Activated T-helper 1 cell treated with anti-CD3 and anti-CD28 coated beads, Interleukin-12 subunit alpha, Interleukin-12 subunit beta, Interleukin-2, Interleukin-4 antibody, amounts not matched to agents 30 ng/mL and 10 ng/mL and 1 ng/mL, durations not matched to agents 14 hours and 24 hours and 36 hours (primary cell): ENCODE measurements at places on chromosomes 13 and 19. TPM values are rescaled to one million over a fixed set of nuclear protein-coding genes. Genes with fewer than 3 reads are reported as not detected.

The ZNF285 gene
- total RNA-seq = 0.07 TPM in 1 of 2 replicates, not detected in the other

The ABHD17A gene
- 115 TPM in 2 replicates for total RNA-seq

The TICAM1 gene
- 31.2 and 33.3 TPM in 2 replicates for total RNA-seq

The ZNF296 gene
- 4.3 and 4.7 TPM in 2 replicates for total RNA-seq

The CASP14 gene
- total RNA-seq = not detected in 2 replicates

DNA sequence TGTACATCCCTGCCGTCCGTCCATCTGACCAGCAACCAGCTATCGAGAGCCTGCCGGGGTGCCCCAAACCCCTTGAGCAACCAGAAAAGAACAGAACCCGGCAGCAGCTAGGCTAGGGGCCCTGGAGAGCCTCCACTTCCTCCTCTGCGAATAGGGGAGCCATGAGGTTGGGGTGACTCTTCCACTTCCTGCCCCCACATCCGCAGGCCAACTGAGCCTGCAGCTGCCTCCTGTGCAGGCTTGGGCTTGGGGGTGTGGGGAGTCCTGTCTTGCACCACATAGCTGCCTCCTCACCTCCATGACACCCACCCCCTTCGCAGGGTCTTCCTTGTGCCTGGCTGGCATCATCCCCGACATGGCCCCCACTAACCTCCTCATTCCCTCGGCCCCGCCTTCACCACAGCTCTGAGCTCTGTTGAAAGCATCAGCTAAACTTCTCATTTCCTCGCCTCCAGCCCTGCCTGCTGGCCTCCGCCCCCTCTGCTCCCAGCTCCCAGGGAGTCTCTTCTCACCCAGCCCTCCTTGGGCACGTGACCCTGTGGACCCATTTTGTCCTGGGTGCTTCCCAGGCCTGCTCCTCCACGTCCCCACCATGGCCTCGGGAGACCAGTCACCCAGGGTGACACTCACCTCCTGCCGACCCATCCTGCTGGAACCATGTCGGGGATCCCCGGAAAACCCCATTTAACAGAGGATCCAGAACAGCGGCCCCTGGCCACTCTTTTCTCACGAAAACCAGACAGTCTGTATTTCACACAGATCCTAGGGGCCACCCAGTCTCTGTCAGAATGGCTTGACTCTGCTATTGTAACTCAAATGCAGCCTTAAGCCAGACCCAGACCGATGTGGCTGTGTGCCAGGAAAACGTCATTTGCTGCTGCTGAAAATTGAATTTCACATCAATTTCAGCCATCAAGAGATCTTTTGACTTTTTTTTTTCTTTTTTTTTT is 50.4 kb downstream of the MYO9B start:
- peak; percentile 77 for DNase-seq

DNA sequence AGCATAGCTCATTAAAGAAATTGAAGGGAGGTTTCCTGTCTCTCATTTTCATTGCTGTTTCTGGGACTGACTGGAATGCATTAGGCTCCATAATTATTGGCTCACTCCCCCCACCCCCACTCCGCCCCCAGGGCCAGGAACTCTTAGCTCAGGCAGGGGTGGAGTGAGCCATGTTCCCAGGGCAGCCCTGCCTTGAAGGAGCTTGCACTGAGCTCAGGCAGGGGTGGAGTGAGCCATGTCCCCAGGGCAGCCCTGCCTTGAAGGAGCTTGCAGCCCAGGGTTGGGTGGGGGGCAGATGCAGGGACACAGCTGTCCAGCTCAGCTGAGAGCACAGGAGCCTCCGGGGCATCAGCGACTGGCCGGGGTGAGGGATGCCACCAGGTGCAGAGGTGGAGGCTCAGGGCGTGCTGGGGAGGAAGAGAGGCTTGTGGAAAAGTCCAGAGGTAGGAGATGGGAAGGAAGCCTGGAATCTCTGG is 39.1 kb upstream of the TFDP1 start:
- DNase-seq = no peak

DNA sequence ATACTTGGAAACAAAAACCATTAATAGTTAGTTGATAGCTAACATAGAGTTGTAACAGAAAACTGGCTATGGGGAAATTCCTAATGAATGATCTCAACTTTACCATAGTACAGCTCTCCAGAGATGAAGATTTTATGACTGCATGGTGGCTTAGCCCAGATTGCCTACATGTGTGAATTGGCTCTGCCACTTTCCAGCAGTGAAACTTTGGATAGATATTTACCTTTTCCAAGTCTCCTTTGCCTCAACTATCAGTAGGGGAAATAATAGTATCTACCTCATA is 161.1 kb downstream of the LACC1 start:
- DNase-seq = no peak

DNA sequence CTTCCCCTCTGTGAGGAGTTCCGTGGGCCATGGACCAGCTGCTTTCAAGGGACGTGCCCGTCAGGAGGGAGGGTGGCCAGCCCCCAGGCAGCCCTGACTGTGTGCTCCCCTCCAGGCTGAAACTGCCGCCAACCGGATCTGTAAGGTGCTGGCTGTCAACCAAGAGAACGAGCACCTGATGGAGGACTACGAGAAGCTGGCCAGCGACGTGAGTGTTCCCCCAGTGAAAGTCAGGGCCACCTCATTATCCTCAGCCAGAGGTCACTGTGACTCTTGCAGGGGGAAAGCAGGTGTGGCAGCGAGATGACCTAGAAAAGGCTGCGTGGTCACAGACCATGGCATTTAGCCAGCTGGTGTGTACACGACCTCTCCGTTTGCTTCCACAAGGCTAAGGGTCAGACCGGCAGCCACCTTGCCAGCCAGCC is 29.9 kb downstream of the CAPN12 start:
- DNase-seq = no peak

- no peak for DNase-seq
Measured at GRCh38 chr13:110436276-110436675, 125.2 kb downstream of the RAB20 start.

- DNase-seq = no peak
Measured at GRCh38 chr13:109870274-109870673, 83.9 kb upstream of the IRS2 start.

- DNase-seq = no peak
Measured at GRCh38 chr13:40681341-40682146, 15.1 kb upstream of the FOXO1 start.

GRCh38 chr19:17061691-17062090 is 13.6 kb downstream of the HAUS8 start:
- DNase-seq = no peak

DNA sequence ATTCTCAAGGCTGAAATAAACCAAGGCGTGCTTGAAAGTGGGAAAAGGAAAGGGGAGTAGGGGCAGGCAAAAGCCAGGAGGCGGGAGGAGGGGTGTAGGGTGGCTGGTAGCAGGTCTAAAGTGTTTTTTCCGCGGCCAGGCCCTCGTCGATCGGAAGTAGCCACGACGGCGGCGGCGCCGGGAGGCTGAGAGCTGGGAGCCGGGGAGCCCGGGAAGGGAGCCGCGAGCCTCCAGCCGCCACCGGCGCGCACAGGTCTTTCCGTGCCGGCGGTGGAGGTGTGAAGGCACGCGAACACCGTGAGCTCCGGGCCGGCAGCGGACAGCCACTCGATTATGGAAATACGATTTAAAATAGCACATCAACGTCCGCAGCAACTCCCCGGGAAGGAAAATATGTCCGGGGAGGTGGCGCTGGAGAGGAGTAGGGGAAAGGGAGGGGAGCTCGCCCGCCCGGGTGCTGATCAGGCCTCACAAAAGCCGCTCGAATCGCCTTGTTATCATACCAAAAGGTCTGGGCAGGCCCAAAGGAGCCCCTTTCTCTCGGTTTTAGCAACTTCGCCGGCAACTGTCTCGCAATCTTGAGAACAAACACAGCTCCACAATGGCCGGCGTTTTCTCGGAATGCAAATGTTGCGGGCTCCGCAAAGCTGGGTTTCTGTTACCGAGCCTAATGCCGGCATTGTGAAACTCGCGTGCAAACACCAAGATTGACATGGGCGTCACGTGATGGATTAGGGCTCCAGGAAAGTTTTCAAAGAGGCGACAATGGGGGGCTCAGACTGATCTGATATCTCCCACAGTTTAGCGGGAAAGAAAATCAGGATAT is 2.9 kb upstream of the PCDH8 start:
- DNase-seq = no peak

DNA sequence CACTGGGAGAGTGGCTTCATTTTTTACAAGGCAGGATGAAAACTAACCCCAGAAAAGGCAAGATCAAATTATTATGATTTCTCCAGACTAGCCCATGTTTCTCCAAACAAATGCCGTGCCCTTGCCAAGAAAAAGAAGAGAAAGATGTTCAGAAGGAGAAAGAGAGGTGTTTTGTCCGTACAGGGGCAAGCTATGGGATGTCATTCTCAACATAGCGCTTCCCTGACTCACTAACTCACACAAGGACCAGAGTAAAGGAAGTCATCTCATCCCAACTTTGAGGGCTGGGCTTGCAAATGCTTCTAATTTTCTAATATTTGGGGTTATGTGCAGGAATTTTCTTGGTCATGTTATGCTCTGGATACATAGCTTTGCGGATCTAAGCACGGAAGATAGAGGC is 224.2 kb upstream of the MAB21L1 start:
- DNase-seq = no peak

- peak; percentile 62 for DNase-seq
Measured at GRCh38 chr19:45638930-45639729, at the start of gene EML2. Gene EML2 (minus strand): TSS chr19:45639397. CDS start chr19:45639376, 21 bp downstream.

DNA sequence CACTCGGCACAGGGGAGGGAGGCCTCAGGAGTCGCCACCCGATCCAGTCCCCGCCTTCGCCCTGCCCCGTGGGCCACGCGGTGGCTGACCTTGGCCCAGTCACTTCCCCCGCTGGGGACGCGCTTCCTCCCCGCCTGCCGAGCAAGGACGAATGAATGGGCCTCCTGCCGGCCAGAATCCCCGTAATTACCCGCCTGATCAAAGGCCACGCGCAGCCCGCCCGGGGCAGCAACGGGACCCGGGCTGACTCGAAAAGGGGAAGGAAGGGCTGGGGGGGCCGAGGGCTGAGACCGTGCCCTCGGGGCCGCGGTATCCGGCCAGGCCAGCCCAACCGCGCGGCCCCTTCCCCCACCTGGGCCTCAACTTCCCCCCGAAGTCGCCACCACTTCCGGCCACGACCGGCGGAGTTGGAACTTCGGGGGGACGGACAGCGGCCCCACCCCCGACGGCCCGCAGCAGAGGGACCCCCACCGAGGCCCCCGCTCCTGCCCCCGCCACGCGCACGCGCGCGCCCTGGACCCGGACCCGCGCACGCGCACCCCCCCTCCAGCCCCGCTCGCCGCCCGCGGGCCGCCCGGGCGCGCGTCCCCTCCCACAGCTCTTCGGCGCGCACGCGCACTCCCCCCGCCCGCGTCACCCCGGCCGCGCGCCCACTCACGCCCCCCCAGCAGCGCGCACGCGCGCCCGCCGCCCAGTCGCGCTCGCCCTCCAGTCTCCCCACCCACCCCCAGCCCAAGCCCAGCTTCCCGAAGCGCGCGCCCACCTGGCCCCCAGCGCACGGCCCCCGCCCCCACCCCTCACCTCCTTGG is 520 bp downstream of the ZNF787 start:
- DNase-seq = peak; percentile 81

DNA sequence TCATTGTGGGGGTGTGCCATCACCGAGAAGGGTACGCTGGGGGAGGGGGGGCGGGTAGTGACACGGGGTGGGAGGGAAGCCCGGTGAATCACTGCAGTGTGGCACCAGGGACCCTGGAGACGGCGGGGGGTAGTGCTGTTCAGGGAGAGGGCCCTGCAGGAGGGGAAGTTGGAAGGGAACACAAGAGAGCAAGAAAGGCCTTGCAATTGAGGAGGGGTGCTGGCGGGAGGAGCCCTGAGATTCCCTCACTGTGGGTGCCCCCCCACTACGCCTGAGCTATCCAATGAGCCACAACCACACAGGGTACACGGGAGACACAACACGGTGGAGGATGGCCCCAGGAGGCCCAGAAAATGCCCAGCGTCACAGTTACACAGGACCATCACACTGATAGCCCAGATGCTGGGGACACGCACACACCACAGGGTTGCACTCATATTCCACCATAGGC is 516 bp upstream of the ATP1A3 start:
- no peak for DNase-seq

DNA sequence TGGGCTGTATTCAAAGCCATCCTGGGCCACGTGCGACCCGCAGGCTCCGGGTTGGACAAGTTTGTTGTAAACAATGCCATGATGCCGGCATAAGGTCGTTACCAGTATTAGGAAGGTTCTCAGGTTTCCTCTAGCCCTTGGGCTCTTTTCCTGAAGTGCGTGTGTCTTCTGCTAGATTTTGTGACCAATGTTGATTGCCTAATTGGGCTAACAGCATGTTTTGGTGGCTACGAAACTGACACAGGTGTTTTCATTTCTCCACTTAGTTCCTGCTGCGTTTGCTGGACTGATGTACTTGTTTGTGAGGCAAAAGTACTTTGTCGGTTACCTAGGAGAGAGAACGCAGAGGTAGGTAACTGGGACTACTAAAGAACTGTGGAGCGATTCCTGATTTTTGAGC is 20.3 kb downstream of the ALOX5AP start:
- no peak for DNase-seq

- no peak for DNase-seq
Measured at GRCh38 chr13:72552731-72553130, 174.7 kb downstream of the MZT1 start.
